ENCODE measurements at places on chromosomes 4 and X. TPM values are rescaled to one million over a fixed set of nuclear protein-coding genes. Genes with fewer than 3 reads are reported as not detected.

Gene PRR32
- total RNA-seq: not detected

Gene ADH1C
- total RNA-seq: not detected

Gene CRLF2
- 0.40 TPM for total RNA-seq

Gene NDNF
- total RNA-seq: not detected

Gene PWWP3B
- not detected for total RNA-seq

Gene FGB
- not detected for total RNA-seq

Gene F11
- not detected for total RNA-seq

- DNase-seq: no peak
Observed at GRCh38 chr4:3111461-3111860, 37.0 kb downstream of the HTT start.

- no peak for DNase-seq
Observed at GRCh38 chr4:139669890-139670289, 4.3 kb downstream of the MGST2 start.

DNA sequence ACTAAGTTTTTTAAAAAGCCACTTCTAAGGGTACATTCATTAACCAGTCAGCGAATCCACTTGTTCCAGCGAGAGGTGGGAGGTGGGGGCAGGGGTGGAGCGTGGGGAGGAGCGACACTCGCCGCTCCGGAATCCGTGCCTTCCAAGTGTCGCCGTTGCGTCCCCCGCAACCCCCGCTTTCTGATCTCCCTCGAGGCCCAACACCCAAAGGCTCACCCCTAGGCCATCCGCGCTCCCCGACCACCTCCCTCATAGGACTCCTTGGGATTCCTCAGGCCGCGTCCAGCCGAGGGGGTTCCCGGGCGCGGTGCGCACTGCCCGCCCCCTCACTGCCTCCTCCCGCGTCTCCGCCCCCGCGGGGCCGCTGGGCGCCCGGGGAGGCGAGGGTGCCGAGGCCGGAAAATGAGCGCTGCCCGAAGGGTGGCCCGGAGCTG, 108.1 kb upstream of the STOX2 start:
- DNase-seq: no peak

GRCh38 chrX:5449323-5449722, 779.3 kb downstream of the NLGN4X start:
- no peak for DNase-seq

DNA sequence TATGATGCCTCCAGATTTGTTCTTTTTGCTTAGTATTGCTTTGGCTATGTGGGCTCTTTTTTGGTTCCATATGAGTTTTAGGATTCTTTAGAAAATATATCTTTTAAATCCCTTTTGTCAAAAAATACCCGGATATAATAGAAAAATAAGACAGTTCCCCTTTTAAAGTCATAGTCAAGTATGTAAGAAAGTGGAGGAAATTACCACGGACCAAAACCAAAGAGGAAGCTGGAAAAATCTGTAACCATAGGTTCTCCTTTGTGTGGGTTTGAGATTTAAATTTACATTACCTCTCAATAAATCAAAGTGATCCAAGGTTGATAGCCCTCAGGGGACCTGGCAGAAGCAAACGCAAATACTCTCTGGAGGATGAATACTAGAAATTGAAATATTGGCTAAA, 58.3 kb upstream of the PACRGL start:
- no peak for DNase-seq

DNA sequence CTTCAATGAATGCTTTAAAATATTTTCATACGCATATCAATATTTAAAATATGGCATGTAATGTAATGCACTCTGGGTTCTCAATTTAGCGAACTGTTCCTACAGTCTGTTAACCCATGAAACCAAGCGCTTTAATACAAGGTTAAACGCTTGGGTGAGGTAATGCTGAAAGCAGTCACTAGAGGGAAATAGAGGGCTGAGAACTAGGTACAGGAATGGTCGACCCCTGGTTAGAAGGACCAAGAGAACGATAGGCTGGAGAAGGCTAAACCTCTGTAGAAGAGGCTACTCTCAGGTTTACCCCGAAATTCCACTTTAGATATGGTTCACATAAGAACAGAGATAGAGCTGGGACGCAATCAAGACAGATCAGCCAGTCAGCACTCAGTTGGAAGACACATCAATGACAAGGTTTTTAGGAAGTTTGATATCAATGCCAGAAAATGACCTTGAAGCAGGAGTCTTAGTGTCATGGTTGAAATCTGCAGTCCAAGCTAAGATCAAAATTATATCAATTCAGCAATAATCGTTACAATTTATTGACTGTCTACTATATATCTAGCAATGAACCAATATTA, 26.9 kb downstream of the ARSJ start:
- DNase-seq: no peak
